ENCODE measurements at places on chromosomes 7 and 10.

GRCh38 chr10:8102708-8103401, 48.4 kb downstream of the GATA3 start:
- DNase-seq: no peak

GRCh38 chr10:69119896-69120295, 4.1 kb upstream of the VPS26A start:
- DNase-seq: no peak

GRCh38 chr7:143417734-143418383, 9.2 kb upstream of the EPHA1 start:
- no peak for DNase-seq

- DNase-seq: peak; percentile 52
Measured at GRCh38 chr7:140229591-140230515, 53.1 kb upstream of the KDM7A start.

DNA sequence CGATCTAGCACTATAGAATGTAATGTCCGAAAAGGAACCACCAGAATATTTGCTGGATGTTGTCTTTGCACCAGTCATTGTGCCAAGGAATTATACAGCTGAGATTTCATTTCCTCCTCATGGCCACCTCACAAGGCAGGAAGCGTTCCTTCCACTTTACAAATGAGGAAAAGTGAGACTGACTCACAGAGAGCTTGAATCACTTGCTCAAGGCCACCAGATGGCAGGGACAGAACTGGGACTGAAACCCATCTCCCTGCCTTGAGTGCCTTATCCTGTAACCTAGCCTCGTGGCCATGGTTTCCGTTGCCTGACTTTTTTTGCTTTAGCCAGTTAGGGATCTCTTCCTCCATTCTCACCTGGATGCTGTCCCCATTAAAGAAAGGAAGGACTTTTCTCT, 44.7 kb upstream of the PDZD8 start:
- no peak for DNase-seq

GRCh38 chr10:71289421-71290130, 29.5 kb upstream of the SLC29A3 start:
- DNase-seq: no peak

DNA sequence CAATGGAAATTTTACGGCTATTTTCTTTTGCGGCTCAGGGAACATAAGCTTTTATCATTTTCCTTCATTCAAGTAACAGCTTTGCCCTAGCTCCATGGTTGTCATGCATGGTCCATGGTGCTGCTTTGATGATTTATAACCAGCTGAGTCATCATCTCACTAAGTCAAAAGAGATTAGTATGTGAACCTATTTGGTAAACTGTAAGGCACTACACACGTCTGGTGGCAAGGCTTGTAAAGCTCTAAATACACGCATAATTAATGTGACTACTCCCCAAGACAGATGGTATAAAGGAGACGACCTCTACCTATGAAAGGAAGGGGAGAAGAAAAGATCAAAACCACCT, 340.2 kb downstream of the KCNMA1 start:
- DNase-seq: no peak

DNA sequence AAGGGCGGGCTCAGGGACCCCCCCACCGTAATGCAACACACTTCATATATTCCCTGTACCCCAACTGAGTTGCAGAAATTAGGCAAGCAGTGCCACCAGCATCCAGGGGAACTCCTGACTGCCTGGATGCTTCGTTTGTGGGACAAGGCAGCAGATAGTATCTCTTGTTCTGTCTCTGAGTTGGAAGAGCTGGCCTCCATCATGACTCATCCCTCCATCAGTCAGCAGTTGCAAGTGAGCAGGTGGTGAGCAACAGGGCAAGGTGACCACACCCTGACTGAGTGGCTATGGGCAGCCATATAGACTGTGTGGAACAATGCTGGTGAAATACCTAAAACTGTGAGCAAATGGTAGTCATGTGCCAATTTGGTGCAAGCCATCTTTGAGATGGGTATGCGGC, 22.8 kb upstream of the ADAMTS14 start:
- no peak for DNase-seq

GRCh38 chr7:77415823-77416620, at the start of gene GSAP:
Gene GSAP, minus strand, starts transcription at chr7:77416349. Its CDS starts 28 bp downstream, at chr7:77416321.
- DNase-seq: peak; percentile 58

- no peak for DNase-seq
Measured at GRCh38 chr10:91355998-91356397, 54.1 kb upstream of the HECTD2 start.

DNA sequence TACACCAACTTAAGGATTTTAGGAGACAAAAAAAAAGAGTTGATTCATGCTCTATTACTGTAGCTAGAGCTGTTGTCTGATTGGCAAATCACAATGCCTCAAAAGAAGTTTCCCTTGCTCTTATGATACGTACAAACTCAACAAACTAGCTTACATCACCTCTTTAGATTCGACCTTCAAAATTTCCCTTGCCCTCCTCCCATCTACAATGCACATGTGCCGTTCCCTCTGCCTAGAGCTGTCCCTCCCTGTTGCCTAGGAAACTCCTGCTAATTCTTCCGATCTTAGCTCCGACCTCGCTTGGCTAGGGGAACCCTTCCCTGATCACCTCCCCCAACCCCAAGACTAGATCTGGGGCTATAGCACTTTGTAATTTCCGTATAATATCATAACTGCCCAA, 55.4 kb downstream of the MAP3K8 start:
- DNase-seq: no peak

GRCh38 chr7:12358694-12359093, 45.0 kb downstream of the VWDE start:
- no peak for DNase-seq

GRCh38 chr10:113849946-113850345, 3.9 kb downstream of the DCLRE1A start:
- no peak for DNase-seq

DNA sequence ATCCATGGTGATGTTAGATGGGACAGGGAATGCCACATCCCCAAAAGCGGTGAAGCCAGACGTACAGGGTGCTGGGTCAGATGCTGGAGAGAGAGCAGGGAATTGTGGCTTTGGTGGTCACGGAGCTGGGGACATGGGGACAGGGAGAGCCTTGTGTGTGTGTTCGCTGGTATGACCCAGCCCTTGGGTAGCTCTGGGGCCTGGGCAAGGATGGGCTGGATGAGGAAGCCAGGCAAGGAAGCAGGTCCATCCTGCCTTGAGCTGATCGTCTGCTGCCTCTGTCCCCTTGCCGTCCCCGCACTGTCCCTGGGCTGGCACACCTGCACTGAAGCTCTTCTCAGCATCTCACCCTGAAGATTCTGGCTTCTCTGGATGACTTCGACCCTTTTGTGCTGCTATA, 15.4 kb upstream of the CLDN4 start:
- no peak for DNase-seq

DNA sequence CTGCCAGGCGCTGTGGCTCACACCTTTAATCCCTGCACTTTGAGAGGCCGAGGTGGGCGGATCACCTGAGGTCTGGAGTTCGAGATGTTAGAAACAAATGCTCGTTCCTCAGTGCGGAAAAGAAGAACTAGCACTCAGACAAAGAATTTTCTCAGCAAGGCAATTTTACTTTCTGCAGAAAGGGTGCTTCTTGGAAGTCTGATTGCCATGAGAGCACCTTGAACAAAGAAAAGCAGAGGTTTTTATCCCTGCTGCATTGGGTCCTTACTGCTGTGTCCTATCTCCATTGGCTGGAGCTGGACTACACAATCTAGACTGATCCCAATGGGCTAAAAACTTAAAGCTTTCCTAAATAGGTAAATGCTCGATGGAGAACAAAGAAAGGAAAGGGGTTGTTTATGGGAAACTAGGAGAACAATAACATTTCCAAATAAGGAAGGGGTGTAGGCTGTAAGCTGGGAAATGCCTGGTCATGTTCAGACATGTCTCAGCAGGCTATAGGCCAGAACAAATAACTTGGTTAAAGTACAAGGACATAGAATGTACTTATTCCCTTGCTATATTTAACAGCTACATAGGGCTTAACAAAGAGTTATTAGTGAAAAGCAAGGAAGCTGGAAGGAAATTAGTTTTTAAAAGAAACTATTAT, 26.1 kb upstream of the ACTR3B start:
- DNase-seq: no peak

- DNase-seq: no peak
Measured at GRCh38 chr10:28811639-28812349, 134.5 kb downstream of the BAMBI start.

DNA sequence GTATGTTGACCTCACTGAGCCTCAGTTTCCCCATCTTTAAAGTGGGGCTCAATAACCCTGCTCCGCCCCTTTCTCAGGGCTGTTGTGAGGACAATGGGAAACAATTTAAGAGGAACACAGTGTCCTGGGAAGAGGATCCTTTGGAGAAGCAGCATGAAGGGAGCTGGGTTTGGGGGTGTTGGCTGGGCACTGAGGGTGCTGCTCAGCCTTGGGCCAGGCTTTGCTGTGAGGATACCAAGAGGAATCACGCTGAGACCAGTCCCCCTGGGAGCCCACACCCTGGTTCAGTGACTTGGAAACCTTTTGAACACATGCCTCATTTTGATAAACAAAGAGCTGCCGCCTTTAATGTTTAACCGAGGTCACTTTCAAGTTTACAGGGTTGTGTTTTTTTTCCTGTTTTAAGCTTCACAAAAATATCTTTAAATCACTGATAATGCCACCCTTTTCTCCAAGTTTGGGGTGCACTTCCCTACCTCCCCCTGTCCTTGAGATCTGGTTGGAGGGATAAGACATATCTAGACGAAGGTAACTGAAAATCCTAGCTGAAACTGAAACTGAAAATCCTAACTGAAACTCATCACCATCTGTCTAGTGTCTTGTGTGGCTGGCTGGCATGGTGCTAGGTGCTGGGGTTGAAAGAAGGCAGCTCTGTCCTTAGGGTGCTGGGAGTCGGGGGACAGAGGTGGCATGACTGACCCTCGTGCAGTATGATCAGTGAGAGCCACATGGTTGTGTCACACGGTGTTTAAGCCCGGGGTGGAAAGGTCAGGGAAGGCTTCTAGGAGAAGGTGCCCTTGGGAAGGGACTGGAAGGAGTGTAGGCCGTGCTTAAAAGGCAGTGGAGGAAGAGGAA, 27.7 kb downstream of the ZNF775 start:
- peak; percentile 36 for DNase-seq

DNA sequence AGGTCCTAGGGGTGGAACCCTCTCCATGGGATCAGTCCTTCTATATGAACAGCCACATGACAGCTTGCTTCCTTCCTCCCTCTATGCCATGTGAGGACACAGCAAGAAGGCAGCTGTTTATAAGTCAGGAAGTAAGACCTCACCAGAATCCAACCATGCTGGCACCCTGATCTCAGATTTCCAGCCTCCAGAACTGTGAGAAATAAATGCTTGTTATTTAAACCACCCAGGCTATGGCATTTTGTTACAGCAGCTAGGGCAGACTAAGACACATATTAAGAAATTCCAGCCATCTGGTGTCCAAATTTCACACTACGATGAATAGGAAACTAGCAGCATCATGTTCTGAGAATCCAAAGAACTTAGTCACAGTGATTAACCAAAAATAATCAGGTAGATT, 140.1 kb downstream of the ZFAND4 start:
- no peak for DNase-seq

GRCh38 chr10:20132816-20133215, 316.6 kb downstream of the PLXDC2 start:
- DNase-seq: no peak

DNA sequence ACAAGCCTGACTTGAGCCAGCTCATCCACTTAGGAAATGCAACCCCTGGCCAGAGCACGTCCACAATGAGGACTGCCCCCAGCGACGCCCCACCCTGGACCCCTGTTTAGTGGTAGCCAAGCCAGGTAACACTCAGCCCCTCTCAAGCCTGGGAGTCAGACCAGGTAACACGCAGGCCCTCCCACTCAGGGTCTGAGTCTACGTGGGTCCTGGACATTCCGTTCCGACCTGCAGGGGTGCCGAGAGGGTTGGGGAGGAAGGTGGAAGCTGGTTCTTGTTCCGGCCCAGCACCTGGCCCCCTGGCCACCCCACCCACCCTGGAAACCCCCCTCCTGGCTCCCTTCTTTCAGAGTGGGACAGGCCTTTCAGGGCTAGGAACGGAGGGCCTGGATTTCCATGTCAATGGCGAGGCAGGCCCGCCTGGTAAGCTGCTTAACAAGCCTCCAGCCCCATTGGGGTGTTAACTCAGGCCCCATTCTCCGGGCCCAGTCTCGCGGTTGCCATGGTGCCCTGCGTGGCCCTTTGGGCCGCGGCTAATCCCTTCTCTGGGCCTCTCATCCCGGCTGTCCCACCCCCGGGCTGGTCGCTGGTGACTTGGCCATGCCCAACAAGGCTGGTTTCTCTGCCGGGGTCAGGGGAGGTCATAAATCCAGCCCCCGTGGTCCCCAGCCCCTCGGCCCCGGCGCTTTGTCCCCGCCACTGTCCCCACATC, 19.7 kb upstream of the LFNG start:
- no peak for DNase-seq

- no peak for DNase-seq
Measured at GRCh38 chr10:60965696-60966095, 21.7 kb upstream of the RHOBTB1 start.

GRCh38 chr7:977326-978048, 2.1 kb upstream of the COX19 start:
- no peak for DNase-seq

- DNase-seq: no peak
Measured at GRCh38 chr7:771234-772004, 44.3 kb upstream of the PRKAR1B start.

DNA sequence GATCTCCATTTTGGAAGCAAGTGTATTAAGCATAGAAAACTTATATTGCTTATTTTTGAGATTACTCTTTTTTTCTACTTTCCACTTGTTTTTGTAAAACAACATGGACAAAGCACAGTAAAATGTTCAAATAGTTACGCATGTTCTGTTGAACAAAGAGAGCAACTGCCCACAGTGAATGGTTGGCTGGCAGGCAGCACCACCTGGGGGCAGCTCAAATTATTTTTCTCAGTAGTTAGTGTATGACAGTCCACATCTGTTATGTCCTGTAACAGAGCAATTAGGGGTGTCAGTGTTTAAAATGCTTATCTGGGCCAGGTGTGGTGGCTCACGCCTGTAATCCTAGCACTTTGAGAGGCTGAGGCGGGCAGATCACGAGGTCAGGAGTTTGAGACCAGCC, 46.1 kb upstream of the CACUL1 start:
- no peak for DNase-seq

- no peak for DNase-seq
Measured at GRCh38 chr10:22002591-22003176, 846 bp downstream of the DNAJC1 start.

DNA sequence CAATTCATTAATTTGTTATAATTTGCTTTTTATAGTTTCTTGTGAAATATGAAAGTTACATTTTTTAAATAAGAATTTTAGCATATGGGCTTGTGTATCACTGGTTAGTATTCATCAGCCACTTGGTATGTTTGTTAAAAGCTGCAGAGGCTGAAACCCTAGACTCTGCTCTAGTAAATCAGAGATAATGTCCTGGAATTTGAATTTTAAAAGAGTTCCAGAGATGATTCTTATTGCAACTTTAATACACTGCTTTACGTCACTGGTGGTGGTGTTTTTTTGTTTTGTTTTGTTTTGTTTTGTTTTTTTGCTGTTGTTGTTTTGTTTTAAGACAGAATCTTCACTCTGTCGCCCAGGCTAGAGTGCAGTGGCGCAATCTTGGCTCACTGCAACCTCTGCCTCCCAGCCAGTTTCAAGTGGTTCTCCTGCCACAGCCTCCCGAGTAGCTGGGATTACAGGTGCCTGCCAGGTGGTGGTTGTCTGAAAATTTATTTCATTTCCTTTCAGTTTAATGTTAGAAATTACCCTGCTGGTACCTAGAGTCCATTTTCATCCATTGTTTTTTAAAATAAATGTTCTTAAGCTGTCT, 43.8 kb downstream of the PTPN12 start:
- DNase-seq: no peak

Data from activated CD4-positive, CD25-positive, alpha-beta regulatory T cell treated with anti-CD3 and anti-CD28 coated beads, Interleukin-2, amount 50 U/mL, for 72 hours (primary cell).